ENCODE measurements at places on chromosomes 13 and 19.

DNA sequence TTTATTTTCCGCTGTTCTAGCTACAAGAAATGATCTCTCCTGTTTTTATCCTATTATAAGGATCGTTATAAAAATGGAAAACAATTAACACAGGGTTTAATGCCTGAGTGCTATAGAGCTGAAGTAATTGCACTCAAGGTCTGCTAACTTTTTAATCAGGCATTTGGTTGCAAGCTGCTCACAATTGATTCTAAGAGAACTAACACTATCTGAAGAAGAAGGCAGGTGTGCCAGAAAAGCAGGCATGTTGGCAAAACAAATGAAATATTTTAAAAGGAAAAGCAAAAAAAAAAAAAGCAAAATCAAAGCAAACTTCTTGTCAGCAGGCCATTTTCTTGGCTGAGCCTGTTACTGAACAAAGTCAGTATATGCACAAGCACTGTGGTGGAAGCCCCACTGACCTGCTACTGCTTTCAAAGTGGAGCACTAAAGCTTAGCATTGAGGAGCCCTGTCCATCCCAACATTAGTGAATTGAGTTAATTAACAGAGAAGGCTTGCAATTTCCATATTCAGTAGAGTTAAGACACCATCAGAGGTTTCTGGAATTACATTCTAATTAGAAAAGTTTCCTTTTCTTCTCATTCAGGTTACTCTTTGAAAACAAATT is 574.2 kb downstream of the PCDH9 start:
- DNase-seq = no peak

GRCh38 chr13:23629566-23630272 is 59.5 kb downstream of the TNFRSF19 start:
- no peak for DNase-seq

- no peak for DNase-seq
Observed at GRCh38 chr13:52812941-52813340, 35.5 kb downstream of the PCDH8 start.

DNA sequence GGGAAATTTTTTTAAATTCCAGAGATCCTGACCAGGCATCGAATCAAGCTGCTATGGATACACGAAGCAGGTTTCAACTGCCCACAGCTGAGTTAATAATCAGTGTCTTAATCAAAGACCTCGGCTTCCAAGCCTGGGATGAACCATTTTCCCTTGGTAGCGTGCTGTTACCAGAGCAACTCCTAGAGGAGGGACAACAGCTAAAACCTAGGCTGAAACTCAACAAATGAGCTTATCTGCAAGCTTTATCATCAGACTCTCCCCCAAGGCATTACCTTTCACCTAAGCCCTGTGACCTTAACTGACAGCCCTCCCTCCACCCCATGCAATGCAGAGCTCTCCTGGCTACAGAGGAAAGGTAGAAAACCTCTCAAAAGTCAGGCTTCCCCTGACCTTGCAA is 39.7 kb downstream of the RCBTB1 start:
- no peak for DNase-seq

- DNase-seq = no peak
Observed at GRCh38 chr13:60619461-60619860, 222.4 kb downstream of the TDRD3 start.

GRCh38 chr13:70755456-70755855 is 647.2 kb upstream of the KLHL1 start:
- DNase-seq = no peak

DNA sequence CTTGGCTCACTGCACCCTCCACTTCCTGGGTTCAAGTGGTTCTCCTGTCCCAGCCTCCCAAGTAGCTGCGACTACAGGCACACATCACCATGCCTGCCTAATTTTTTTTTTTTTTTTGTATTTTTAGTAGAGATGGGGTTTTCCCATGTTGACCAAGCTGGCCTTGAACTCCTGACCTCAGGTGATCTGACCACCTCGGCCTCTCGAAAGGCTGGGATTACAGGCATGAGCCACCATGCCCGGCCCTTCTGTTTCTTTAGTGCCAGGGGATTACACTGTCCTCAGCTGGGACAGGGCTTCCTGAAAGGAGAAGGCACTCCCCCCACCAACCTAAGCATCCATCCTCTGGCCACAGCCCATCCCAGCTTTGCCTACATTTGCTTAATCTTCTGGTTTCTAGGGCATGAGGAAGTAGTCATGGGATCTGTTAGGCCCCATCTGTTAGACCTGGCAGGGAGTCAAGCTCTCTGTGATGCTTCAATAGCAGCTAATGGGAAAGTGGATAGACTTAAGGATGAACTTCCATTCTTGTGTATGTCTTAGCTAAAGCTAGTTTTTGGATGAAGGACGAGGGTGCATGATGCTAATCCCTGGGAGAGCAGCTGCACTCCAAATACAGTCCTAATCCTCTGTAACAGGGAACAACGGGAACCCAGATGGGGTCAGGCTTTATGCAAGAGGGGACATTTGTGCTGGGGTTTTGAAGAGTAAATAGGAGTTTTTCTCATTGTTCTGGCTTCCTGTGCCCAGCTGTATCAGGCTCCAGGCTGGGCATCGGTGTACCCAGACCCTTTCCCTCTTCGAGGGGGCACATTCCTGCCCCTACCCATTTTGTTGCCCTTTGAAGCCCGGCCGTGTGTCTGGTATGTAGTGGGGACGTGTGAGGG is 2.6 kb downstream of the VAV1 start:
- DNase-seq = no peak

- DNase-seq = no peak
Observed at GRCh38 chr19:32068793-32069192, 276.6 kb upstream of the ZNF507 start.

DNA sequence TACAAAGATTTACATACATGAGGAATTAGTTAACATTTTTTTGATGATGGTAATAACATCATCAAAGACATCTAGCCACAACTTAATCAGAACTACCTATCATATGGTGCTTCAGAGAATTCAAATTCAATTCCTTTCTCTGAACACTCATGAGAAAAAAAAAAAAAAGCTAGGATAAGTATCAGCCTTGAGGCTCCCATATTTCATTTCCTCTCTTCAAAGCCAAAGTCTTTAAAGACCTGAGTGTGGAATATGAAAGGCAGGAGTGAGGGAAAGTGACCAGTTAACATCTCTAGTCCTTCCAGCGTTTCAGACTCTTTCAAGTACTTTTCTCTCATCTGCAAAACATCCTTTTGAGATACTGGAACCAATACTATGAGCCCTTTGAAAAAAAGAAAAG is 137.5 kb downstream of the DCLK1 start:
- no peak for DNase-seq

DNA sequence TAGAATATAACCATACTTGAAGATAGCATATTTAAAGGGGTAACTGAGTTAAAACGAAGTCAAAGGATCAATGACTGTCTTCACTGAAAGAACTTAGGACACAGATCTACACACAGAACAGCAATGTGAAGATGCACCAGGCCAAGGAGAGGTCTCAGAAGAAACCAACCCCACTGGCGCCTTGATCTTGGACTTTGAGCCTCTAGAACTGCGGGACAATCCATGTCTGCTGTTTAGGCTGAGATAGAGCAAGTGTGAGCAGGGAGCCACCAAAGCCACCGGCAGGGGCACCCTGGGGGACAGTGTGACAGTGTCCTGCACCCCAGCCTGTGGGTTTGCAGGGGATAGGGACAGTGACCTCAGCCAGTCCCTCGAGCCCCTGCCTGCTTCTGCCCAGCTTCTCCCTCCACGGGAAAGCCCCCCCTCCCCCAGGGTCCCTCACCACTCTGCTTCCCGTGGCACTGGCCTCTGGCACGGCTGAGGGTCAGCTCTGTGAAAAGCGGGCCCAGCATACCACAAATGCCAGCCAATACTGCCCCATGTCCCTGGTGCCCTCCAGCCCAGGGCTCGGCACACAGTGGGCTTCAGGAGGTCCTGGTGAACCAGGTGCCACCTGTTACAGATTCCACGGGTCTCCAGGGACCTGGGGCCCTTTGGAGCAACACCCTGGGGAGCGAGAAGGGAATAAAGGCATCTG is 40.8 kb downstream of the KLF2 start:
- no peak for DNase-seq

DNA sequence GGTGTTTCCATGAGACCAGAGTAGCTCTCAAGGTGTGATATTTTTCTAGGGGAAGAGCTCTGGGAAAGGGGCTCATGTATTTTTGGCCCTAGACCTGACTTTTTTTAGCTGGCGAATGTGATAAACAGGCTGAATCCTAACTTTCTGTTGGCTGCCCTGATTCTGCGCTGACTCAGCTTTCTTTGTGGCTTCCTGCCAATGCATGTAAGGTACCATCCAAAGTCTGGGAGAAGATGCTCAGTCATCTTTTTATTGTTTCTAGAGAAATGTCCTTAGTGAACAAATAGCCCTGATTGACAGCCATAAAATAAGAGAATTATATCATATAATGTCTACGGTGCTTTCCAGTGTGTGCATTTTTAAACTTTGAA is 113.6 kb upstream of the MBNL2 start:
- DNase-seq = no peak

DNA sequence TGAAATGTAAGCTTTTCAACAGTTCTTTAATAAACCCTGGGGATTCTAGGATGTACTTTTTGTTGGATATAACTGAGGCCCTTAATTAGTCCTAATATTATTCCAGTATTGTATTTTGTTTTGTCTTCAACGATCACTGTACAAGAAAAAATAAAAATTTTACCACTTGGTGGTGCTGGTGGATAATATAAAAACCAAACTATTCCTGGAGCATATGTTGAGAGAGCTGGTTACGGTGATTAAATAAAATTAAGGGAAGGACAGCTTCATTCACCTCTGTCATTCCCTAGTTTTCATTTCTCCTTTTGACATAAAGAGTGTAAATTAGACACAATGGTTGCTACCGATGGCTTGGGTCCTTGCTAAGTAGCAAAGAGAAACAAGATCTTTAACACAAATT is 598.6 kb upstream of the PCDH20 start:
- DNase-seq = no peak

- no peak for DNase-seq
Observed at GRCh38 chr13:41597348-41598041, 140.1 kb downstream of the RGCC start.

DNA sequence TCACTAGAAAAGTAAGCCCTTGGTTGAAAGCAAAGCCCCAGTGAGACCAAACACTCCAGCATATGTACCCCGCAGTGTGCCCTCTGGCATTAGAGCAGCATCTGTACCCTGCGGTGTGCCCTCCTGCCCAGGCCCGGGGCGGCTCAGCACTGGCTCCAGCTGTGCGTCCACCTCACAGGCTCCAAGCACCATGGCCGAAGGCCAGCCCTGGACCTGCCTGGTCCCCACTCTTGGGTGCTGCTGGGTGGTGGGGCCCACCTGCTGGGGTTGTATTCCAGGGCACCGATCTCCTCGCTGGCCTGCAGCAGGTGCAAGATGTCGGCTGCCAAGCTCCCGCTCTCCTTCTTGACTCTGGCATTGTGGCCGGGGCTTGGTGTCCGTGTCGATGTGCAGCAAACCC is 230.2 kb downstream of the TUBA3C start:
- DNase-seq = no peak

DNA sequence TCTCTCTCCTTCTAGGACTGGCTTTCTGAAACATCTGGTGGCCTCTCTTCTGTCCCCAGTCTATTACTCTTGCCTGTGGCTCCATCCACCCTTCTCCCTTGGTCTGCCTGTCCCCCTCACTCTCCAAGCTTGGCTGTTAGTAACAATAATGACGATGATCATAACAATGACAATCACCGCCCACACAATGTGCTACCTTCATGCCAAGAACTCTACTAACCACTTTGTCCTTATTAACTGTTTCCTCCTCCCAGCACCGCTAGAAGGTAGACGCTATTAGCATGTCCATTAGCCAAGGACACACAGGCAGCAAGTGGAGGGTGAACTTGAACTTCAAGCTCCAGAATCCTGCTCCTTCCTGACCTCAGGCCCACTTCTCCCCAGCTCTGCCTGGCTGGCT is 2.7 kb downstream of the GYS1 start:
- no peak for DNase-seq

- DNase-seq = no peak
Observed at GRCh38 chr13:60494296-60494695, 97.3 kb downstream of the TDRD3 start.

DNA sequence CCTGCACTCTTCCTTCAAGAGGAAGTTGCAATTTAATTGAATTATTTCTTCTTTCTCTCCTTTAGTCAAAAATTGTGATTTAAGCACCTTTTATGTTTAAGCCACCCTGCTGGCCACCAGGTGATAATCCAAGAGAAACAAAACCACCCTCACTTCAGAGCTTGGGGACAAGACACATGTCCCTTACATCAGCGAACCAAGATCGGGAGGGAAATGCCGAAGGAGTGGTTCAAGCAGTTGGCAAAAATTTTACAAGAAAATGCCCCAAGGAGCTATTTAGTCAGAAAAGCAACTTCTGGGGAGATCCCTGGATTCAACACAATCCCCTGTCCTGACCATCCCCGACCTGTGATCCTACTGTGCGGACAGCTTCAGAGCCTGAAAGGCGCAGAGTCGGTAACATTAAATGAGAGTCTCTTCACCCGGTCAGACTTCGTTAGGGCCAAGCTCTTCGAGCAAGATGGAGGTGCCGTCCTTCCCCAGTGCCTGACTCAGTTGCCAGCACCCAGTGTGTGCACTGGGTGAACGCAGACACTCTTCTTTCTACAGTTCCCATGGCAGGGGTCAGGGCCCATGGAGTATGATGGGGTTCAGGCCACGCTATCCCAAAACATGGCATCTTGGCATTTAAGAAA is 78.6 kb upstream of the TM9SF2 start:
- no peak for DNase-seq
